B cell (primary cell): ENCODE measurements at places on chromosomes 3 and 15.

- H3K27ac ChIP-seq, result no peak overlapping the region
- H3K4me3 ChIP-seq, result no peak overlapping the region
- no peaks in the 10 kb centered on the region for H3K27me3 ChIP-seq
These were observed 355 bp downstream of the FBXW12 start for GRCh38 chr3:48372377-48372770.

GRCh38 chr3:151037746-151038477 lies 47.6 kb upstream of the MED12L start:
- H3K4me3 ChIP-seq, result no peak overlapping the region
- H3K36me3 ChIP-seq, result no peaks in the 10 kb centered on the region
- DNase-seq, result no peak

DNA sequence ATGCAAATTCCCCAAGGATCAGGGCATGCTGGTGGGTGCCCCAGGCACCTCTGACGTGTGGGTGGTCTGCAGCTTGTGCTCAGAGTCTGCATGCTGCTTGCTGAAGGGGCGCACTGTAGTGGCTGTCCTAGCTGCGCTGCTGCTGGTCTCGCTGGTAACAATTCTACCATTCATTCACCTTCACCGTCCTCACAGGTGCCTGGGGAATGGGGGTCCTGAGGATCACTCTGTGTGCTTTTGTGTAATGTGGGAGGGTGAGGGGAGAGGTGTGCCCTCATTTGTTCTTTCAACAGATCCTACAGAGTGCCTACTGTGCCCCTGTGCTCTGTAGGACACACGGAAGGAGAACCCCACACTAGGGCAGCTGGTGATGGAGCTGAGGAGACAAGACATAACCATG lies 2.1 kb upstream of the ITGA11 start:
- peaks cover 4% of the 10 kb centered on the region for H3K27me3 ChIP-seq
- H3K27ac ChIP-seq, result no peak overlapping the region
- H3K4me1 ChIP-seq, result peaks cover 9% of the 10 kb centered on the region
- DNase-seq, result no peak
- H3K36me3 ChIP-seq, result no peaks in the 10 kb centered on the region

DNA sequence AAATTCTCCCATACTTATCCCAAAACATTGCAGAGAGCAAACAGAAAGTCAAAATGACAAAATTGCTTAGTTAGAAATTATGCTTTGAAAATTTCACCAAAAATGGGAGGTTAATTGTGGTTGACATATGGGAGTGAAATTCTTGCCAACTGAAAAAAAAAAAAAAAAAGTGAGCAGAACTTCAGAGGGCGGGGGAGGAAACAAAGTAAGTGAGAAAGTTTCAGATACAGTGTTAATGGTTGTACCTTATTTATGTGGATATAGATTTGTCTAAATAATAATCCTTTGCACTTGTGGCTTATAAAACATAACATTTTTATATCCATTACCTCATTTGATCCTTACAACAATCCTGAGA lies 91.5 kb upstream of the RAP2B start:
- H3K27me3 ChIP-seq, result no peaks in the 10 kb centered on the region
- no peak for DNase-seq
- no peaks in the 10 kb centered on the region for H3K36me3 ChIP-seq
- no peaks in the 10 kb centered on the region for H3K4me1 ChIP-seq

DNA sequence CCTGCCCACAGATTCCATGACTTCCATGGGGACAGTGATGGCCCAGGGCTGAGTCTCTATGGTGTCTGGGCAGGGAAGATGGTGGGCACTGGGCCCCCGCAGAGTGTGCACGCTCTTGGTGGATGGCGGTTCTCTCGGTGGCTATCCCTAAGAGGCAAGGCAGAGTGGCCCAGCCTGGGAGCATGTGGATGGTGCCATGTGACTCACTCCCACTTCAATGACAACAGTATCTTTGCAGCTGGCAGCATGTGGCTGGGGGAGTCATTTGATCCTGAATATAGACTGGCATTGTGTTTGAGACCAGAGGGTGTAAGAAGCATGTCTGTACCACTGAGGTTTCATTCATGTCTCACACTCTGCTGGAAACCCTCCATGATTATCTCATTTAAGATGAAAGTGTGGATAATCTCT lies 101.2 kb downstream of the CORO2B start:
- no peaks in the 10 kb centered on the region for H3K27me3 ChIP-seq
- peaks cover 2% of the 10 kb centered on the region for H3K4me1 ChIP-seq
- no peaks in the 10 kb centered on the region for H3K36me3 ChIP-seq
- H3K27ac ChIP-seq, result no peak overlapping the region
- H3K4me3 ChIP-seq, result no peak overlapping the region
- no peak for DNase-seq

GRCh38 chr3:133880287-133880686 lies 15.4 kb downstream of the RAB6B start:
- H3K4me3 ChIP-seq, result no peak overlapping the region
- H3K27ac ChIP-seq, result no peak overlapping the region
- no peak for DNase-seq
- H3K27me3 ChIP-seq, result no peaks in the 10 kb centered on the region
- H3K36me3 ChIP-seq, result no peaks in the 10 kb centered on the region

GRCh38 chr3:124636101-124636862 lies 94.0 kb upstream of the UMPS start:
- no peaks in the 10 kb centered on the region for H3K27me3 ChIP-seq
- H3K4me3 ChIP-seq, result no peak overlapping the region
- H3K27ac ChIP-seq, result no peak overlapping the region

DNA sequence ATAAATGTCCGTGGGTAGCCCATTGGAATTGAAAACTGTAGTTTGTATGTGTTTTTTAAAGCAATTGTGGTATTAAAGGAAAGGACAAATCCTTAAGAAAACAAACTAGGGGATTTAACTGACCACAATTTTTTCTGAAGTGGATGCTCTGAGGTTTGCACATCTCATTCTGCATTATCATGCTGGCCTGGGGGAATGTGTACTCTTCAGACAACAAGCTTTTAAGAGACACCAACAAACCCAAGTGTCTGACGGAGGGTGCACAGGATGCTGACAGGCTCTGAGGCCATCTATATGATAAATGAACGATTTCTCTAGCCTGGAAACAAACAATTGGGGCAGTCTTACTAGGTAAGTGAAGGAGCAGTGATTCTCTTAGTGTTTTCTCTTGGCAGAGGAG lies 9.1 kb downstream of the LINS1 start:
- no peak for DNase-seq
- H3K36me3 ChIP-seq, result no peaks in the 10 kb centered on the region
- peaks cover 7% of the 10 kb centered on the region for H3K4me1 ChIP-seq
- no peak overlapping the region for H3K4me3 ChIP-seq
- H3K27me3 ChIP-seq, result no peaks in the 10 kb centered on the region

- H3K4me1 ChIP-seq, result no peaks in the 10 kb centered on the region
- H3K36me3 ChIP-seq, result no peaks in the 10 kb centered on the region
- no peaks in the 10 kb centered on the region for H3K27me3 ChIP-seq
- no peak overlapping the region for H3K27ac ChIP-seq
These were observed 21.1 kb upstream of the SLC41A3 start for GRCh38 chr3:126104742-126105605.

DNA sequence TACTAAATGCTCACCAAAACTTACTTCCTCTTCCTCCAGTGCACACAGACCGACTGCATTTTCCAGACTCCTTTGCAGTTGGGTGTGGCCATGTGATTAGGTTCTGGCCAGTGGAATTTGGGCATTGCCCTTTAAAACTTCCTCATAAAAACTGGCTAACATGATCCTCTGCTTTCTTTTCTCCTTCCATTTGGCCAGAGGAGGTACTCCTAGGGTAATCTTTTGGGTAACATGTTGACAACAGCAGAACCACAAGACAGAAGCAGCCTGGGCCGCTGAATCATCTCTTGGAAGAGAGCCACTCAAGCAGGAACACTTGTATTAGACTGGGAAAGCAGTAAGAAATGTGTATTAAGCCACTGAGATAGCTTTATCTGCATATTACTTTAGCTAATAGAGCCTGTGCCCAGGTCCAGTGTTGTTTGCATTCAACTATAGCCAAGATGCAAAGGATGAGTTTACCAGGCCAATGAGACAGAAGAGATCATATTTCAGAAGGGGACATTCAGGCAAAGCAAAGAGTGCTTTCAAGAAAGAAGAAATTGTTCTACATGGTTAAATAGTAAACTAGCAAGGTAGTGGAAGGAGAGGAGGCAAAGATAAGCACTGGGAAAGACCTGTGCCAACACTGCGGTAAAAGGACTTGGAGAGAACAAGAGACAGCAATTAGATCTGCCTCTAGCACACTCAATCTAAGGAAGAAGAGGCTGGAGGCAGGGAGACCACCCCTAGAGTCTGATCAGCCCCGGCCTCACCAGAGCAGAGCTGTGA lies 79.8 kb downstream of the PLCH1 start:
- H3K27me3 ChIP-seq, result no peaks in the 10 kb centered on the region
- DNase-seq, result no peak
- no peaks in the 10 kb centered on the region for H3K4me1 ChIP-seq
- no peaks in the 10 kb centered on the region for H3K36me3 ChIP-seq

GRCh38 chr3:61761694-61762430 lies 200.5 kb downstream of the PTPRG start:
- no peaks in the 10 kb centered on the region for H3K36me3 ChIP-seq
- no peaks in the 10 kb centered on the region for H3K4me1 ChIP-seq
- DNase-seq, result no peak
- H3K4me3 ChIP-seq, result no peak overlapping the region

- H3K4me1 ChIP-seq, result peaks cover 9% of the 10 kb centered on the region
- no peaks in the 10 kb centered on the region for H3K36me3 ChIP-seq
- no peak overlapping the region for H3K4me3 ChIP-seq
- no peak overlapping the region for H3K27ac ChIP-seq
These were observed 12.4 kb downstream of the VIPR1 start for GRCh38 chr3:42514876-42515275.

DNA sequence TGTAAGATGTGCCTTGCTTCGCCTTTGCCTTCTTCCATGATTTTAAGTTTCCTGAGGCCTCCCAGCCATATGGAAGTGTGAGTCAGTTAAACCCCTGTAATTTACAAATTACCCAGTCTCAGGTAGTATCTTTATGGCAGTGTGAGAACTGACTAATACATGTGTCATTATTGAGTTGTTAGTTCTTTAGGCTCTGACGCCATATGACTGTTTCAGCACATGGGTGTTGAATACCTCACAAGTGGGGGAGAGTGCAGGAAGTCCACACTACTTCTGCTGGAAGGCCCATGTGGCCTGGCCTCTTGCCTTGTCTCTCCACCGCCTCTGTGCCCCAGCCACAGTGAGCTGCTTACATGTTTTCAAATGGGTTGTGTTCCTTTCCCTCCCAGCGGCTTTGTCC lies 28.5 kb downstream of the MFSD1 start:
- no peak for DNase-seq
- H3K27me3 ChIP-seq, result no peaks in the 10 kb centered on the region
- H3K27ac ChIP-seq, result no peak overlapping the region
- H3K4me3 ChIP-seq, result no peak overlapping the region
- no peaks in the 10 kb centered on the region for H3K4me1 ChIP-seq

- no peak for DNase-seq
- no peak overlapping the region for H3K4me3 ChIP-seq
- H3K36me3 ChIP-seq, result no peaks in the 10 kb centered on the region
- no peaks in the 10 kb centered on the region for H3K27me3 ChIP-seq
- H3K27ac ChIP-seq, result no peak overlapping the region
- no peaks in the 10 kb centered on the region for H3K4me1 ChIP-seq
These were observed 569.2 kb upstream of the ARPP21 start for GRCh38 chr3:35070088-35070487.

- H3K27ac ChIP-seq, result no peak overlapping the region
- H3K36me3 ChIP-seq, result no peaks in the 10 kb centered on the region
- no peak overlapping the region for H3K4me3 ChIP-seq
- H3K4me1 ChIP-seq, result peaks cover 5% of the 10 kb centered on the region
- no peak for DNase-seq
These were observed 75.0 kb downstream of the FEM1B start for GRCh38 chr15:68352401-68353062.

DNA sequence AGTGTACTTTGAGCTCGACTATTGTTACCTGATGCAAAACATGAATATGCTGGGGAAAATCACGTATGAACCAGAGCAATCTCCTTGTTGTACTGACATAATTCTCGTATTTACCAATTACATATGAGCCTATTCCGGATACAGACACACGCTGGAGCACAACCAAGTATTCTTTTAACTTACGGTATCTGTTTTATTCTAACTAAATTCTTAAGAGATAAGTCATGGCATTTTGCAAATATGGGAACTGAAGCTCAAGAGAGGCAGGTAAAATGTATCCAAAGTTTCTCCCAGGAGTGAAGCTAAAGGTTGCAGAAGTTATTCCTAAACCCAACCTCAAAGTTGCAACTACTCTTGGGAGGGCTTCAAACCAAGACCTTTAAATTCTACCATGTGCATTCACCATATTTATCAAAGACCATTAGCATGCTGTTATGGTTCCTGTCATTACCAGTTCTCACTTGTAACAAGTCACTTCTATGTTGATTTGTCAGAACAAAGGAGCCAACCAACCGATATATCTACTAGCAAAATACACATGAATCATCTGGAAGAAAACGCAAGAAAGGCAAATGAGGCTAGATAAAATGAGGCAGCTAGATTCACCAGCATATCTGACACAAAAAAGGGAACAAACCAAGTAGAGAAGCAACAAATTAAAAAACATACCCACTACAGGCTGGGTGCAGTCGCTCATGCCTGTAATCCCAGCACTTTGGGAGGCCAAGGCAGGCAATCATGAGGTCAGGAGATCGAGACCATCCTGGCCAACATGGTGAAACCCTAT lies 17.8 kb downstream of the TBL1XR1 start:
- H3K4me1 ChIP-seq, result peaks cover 46% of the 10 kb centered on the region
- H3K4me3 ChIP-seq, result no peak overlapping the region
- no peak overlapping the region for H3K27ac ChIP-seq
- DNase-seq, result peak; percentile 20
- H3K36me3 ChIP-seq, result peaks cover 4% of the 10 kb centered on the region
- no peaks in the 10 kb centered on the region for H3K27me3 ChIP-seq

DNA sequence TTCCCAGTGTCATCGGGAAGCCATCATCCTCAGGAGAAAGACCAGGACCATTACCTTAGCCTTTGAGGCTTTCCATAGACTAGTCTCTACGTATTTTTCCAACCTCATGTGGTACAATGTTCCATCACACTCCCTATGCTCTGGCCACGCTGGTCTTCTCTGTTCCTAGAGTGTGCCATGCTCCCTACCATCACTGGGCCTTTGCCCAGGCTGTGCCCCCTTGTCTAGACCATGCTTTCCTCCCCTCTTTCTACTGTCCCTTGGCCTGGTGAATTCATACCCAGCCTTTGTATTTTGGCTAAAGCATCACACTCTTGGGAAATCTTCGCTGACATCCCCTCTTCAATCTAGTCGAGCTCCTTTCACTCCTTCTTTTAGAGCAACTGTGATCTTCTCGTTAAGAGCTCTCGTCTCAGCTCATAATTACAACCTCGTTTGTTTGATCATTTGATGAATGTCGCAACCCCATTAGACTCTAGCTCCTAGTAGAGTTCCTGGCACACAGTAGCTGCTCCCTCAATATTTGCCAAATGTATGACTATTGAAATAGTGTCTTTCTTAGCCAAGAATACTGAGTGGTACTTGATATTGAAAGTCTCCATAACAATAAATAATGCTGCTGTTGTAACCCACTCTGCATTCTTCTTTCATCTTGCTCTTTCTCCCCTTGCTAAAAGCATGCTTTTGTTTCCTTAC lies 100.2 kb upstream of the FAM3D start:
- H3K27me3 ChIP-seq, result no peaks in the 10 kb centered on the region
- no peaks in the 10 kb centered on the region for H3K36me3 ChIP-seq
- no peaks in the 10 kb centered on the region for H3K4me1 ChIP-seq
- no peak for DNase-seq
- H3K4me3 ChIP-seq, result no peak overlapping the region
